Gastroesophageal sphincter (tissue), 4 donors: ENCODE measurements at places on chromosomes 6 and 20.

DNA sequence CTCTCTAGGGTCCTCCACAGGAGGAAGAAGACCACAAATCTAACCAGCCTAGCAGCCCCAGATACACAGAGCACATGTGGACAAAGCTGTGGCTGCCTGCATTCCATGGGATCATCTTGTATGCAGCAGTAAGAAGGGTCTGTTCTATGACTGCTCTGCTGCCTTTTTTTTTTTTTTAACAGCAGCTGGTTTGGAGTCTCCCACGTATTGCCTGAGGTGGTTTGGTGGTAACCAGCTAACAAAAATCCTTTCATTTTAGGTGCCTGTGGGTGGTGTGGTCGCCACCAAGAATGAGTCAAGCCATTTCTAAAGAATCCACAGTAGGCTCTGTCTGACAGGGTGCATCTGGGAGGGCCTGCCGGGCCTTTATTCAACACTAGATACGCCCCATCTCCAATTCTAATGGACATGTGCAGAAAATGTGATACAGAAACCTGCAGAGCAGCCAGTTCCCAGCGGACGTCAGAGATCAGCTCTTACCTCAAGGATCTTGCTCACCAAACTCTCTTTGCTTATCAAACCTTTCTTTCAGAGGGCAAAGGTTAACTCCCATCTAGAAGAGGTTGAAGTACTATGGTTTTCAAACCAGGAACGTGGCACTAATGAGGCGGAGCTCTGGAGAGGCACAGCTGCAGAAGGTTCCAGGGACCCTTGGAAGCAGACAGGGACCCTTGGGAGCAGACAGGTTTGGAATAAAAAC, 32.0 kb downstream of the GNAS-AS1 start:
- ATAC-seq = no peak
- no peak overlapping the region for H3K27ac ChIP-seq
- H3K36me3 ChIP-seq = no peaks in the 10 kb centered on the region
- H3K4me3 ChIP-seq = no peak overlapping the region

- no peak overlapping the region for H3K4me3 ChIP-seq
- H3K27me3 ChIP-seq = no peaks in the 10 kb centered on the region
- H3K27ac ChIP-seq = no peak overlapping the region
- no peaks in the 10 kb centered on the region for H3K4me1 ChIP-seq
Measured at GRCh38 chr6:169342710-169343109, 89.1 kb upstream of the THBS2 start.

DNA sequence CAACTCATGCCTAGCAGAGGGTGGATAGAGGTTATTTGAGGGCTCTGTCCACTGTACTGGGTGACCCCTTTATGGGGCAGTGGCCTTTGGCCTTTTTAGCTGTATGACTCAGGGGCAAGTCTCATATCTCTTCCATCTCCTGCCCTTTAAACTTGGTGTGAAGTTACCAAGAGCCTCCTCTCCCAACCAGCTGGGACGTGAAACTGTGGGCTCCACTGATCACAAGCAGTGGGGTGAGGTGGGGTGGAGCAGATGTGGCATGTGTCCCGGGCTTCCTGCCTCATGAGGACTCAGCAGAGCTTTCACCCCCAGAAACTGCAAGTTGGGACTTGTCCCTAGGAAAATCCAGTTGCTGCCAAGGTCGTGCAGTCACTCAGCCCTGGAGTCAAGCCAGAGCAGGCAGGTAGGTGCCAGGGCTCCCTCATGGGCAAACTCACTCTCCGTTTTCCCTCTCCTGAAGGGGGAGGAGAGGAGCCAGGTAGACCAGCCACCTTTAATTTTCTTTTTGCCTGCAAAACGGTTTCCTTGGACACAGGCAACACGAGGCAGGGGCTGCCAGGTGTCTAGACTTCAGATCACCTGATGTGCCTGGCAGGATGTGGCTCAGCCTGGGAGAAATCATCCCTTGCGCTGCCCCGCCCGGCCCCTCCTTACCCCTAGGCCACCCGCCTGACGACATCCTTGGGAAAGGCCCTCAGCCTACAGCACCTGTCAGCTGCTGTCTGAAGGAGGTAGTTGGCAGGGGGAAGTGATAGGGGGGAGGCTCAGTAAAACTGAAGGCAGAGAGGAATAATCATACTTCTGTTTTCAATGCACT, 4.0 kb downstream of the CDKN1A start:
- H3K36me3 ChIP-seq = no peaks in the 10 kb centered on the region
- H3K27ac ChIP-seq = no peak overlapping the region
- H3K4me3 ChIP-seq = no peak overlapping the region
- H3K27me3 ChIP-seq = no peaks in the 10 kb centered on the region
- peaks cover 54% of the 10 kb centered on the region for H3K4me1 ChIP-seq

- H3K27me3 ChIP-seq = no peaks in the 10 kb centered on the region
- H3K27ac ChIP-seq = no peak overlapping the region
- H3K4me1 ChIP-seq = no peaks in the 10 kb centered on the region
- no peaks in the 10 kb centered on the region for H3K36me3 ChIP-seq
Measured at GRCh38 chr6:8535519-8535918, 100.2 kb upstream of the SLC35B3 start.

- no peak overlapping the region for H3K27ac ChIP-seq
- no peaks in the 10 kb centered on the region for H3K27me3 ChIP-seq
- no peaks in the 10 kb centered on the region for H3K4me1 ChIP-seq
- H3K36me3 ChIP-seq = no peaks in the 10 kb centered on the region
- no peak overlapping the region for H3K4me3 ChIP-seq
Measured at GRCh38 chr6:21101694-21102093, 491.9 kb upstream of the SOX4 start.

DNA sequence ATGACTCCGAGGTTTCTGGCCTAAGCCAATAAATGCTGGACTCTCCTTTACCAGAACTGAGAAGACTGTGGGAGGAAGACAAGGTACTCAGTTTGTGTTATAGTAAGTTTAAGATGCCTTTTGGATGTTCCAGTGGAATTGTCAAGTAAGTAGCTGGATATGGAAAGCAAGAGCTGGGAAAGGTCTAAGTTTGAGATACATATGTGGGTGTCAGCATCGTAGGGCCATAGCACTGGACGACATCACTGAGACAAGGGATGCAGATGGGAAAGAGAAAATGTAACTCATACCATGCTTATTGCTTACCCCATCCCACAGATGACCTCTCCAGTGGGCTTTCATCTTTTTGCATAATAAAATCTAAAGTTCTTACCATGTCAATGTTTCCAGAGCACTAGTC, 45.5 kb upstream of the ZNF217 start:
- ATAC-seq = no peak
- H3K27me3 ChIP-seq = no peaks in the 10 kb centered on the region
- no peak overlapping the region for H3K27ac ChIP-seq

GRCh38 chr6:3355011-3355357, 96.2 kb downstream of the PSMG4 start:
- H3K27ac ChIP-seq = peak overlapping the region; percentile 90
- no peak for ATAC-seq
- H3K4me3 ChIP-seq = no peak overlapping the region
- no peaks in the 10 kb centered on the region for H3K36me3 ChIP-seq

DNA sequence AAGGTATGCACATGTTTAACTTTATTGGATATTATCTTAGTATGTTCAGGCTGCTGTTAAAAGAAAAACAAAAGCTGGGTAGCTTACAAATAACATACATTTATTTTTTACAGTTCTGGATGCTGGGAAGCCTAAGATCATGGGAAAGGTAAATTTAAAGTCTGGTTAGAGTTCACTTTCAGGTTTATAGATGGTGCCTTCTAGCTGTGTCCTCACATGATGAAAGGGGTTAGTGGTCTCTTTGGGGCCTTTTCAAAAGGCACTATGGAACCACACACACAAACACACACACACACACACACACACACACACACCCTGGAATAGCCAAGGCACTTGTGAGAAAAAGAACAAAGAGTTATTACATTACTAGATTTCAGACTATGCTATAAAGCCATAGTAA, 805.8 kb upstream of the GJE1 start:
- no peak for ATAC-seq
- H3K36me3 ChIP-seq = no peaks in the 10 kb centered on the region
- H3K4me3 ChIP-seq = peak overlapping the region; percentile 30
- no peak overlapping the region for H3K27ac ChIP-seq

DNA sequence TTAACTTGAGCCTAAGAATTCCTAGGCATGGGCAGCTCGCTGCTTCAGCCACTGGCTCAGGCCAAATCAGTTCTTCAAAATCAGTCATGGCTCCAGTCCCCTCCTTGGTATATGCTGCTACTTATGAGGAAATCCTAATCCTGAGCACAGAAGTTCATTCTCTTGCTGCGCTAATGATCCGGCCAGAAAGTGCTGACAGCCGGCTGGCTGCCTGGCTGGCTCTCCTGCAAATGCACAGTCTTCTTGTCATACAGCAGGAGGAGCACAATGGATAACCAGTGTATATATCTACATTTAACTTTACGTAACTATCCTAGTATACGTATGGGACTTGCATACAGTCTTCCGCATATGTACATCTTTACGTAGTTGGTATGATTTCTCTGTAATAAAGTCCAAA, 500.8 kb downstream of the PRKN start:
- H3K27ac ChIP-seq = no peak overlapping the region
- H3K4me3 ChIP-seq = no peak overlapping the region
- no peaks in the 10 kb centered on the region for H3K4me1 ChIP-seq
- no peaks in the 10 kb centered on the region for H3K36me3 ChIP-seq
- H3K27me3 ChIP-seq = no peaks in the 10 kb centered on the region

- no peaks in the 10 kb centered on the region for H3K36me3 ChIP-seq
- peaks cover 4% of the 10 kb centered on the region for H3K4me1 ChIP-seq
- H3K4me3 ChIP-seq = no peak overlapping the region
- H3K27ac ChIP-seq = no peak overlapping the region
Measured at GRCh38 chr20:46751856-46752255, 42.4 kb downstream of the SLC2A10 start.

GRCh38 chr6:16544006-16544405, 217.3 kb downstream of the ATXN1 start:
- H3K27ac ChIP-seq = no peak overlapping the region
- H3K4me1 ChIP-seq = peaks cover 57% of the 10 kb centered on the region
- H3K27me3 ChIP-seq = no peaks in the 10 kb centered on the region
- H3K36me3 ChIP-seq = no peaks in the 10 kb centered on the region

DNA sequence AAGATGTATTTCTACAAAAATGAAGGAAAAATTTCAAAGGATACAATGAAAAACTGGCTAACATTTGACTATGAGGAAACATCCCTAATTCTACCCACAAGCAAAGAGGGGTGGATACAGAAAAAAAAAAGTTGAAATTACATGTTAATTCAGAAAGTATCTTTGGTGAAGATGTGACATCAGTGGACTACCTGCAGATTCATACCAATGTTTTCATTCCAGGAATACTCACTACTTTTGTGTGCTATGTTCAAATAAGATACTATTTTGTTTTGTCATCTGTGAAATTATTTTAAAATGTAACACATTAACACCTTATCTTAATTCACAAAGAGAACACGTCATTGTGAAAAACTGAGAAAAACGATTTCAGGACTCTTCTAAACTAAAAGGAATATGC, 159.3 kb upstream of the SHLD1 start:
- H3K36me3 ChIP-seq = peaks cover 38% of the 10 kb centered on the region
- no peak overlapping the region for H3K4me3 ChIP-seq
- H3K27ac ChIP-seq = no peak overlapping the region
- no peaks in the 10 kb centered on the region for H3K27me3 ChIP-seq

DNA sequence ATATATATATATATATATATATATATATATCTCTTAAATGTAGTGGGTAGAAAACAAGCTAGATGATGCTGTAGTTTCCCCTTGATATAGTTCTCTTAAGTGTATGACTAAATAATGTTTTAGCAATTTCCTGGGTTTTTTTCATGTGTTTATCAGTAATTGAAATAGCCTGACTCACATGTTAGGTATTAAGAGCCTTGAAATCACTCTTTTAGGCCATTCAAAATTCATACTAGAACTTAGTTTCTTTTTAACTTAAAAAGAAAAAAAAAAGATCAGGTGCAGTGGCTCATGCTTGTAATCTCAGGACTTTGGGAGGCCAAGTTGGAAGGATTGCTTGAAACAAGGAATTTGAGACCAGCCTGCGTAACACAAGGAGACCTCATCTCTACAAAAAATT, 44.1 kb downstream of the NKX2-4 start:
- H3K36me3 ChIP-seq = peaks cover 4% of the 10 kb centered on the region
- no peak for ATAC-seq
- H3K4me1 ChIP-seq = no peaks in the 10 kb centered on the region
- no peak overlapping the region for H3K27ac ChIP-seq
- H3K27me3 ChIP-seq = no peaks in the 10 kb centered on the region

DNA sequence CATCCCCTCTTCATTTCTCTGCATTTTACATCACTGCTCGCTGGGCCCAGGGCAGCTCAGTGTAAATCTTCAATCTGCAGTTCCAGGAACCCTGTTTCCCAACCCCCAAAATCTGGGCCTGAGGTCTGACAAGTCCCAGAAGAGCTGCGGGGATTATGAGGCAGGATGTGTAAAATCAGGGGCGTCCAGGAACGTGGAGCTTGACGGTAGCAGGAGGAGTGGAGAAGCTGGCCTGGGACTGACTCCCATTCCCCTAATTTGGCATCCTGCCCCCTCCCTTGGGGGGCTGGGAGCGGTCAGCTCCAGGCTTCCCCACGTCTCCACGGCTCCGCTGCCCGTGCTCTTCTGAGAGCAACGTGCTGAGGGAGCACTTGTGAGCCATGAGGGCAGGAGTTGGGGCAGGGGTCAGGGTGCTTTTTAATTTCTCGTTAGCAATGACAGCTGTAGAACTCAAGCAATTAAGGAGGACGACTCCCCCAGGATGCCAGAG, 23.4 kb upstream of the VEGFA start:
- H3K27ac ChIP-seq = no peak overlapping the region
- peak; percentile 23 for ATAC-seq
- H3K4me1 ChIP-seq = peaks cover 13% of the 10 kb centered on the region
- no peaks in the 10 kb centered on the region for H3K36me3 ChIP-seq

GRCh38 chr6:7640016-7640415, 50.0 kb downstream of the SNRNP48 start:
- no peak for ATAC-seq
- no peak overlapping the region for H3K27ac ChIP-seq
- no peaks in the 10 kb centered on the region for H3K36me3 ChIP-seq
- H3K4me3 ChIP-seq = no peak overlapping the region
- H3K4me1 ChIP-seq = no peaks in the 10 kb centered on the region
- no peaks in the 10 kb centered on the region for H3K27me3 ChIP-seq

DNA sequence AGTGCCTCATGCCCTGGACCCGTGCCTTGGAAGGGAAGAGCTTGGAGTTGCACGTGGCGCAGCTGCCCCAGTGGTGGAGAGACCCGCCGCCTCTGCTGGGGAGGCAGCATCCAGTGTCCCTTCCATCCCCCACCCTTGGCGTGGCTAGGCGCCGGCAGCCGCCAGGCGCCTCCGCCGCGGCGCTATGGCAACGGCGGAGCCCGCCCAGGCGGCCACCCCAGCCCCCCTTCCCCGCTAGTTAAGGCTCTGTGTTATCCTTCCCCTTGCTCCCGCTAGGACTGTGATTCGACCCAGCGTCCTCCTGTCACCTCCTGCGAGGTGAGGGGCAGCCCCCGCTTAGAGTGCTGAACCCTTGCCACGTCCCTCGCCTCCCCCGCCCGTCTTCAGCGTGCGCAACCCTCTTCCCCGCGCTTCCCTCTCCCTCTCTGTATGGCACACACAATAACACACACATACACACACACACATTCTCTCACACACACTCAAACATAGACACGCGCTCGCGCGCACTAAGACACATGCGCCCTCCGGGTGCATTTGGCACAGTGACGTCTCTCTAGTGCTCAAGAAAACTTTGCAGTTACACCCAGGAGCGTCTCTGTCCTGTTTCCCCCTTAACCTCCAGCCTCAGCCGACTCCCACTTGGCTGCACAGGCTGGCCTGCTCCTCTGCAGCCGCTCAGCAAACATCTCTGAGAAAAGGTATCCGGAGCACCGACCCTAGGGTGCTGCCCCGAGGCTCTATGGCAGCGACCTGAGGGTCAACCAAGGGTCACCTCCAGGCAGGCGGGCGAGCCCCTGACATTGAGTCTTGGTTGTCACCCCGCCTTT, 8.5 kb downstream of the GRIK2 start:
- H3K4me1 ChIP-seq = peaks cover 10% of the 10 kb centered on the region
- H3K36me3 ChIP-seq = no peaks in the 10 kb centered on the region
- no peak for ATAC-seq
